ENCODE measurements at places on chromosomes 5 and 9.

- no peak for DNase-seq
These were observed 612.6 kb downstream of the EBF1 start for GRCh38 chr5:158487156-158487555.

- no peak for DNase-seq
These were observed 820.8 kb upstream of the EDIL3 start for GRCh38 chr5:85205430-85205829.

- no peak for DNase-seq
These were observed 618.4 kb downstream of the CDH9 start for GRCh38 chr5:26419987-26420386.

GRCh38 chr5:160311491-160312133, 752 bp downstream of the CCNJL start:
- no peak for DNase-seq

DNA sequence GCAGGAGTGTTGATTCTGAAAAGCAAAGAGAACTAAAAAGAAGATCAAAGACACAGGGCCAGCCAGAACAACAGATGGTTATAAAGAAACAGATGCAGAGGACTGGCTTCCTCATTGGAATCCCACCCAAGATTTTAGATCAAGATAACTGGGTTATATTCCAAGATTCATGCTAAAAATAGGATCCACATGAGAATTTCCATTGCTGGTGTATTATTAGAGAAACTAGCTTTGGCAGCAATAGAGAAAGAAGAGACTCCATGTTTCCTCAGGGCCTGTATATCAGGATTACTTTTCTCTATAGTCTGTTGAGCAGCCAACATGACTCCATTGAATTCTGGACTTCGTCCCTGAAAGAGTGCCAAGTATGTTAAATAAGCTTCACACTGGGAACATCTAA, 367.3 kb downstream of the TUSC1 start:
- no peak for DNase-seq

DNA sequence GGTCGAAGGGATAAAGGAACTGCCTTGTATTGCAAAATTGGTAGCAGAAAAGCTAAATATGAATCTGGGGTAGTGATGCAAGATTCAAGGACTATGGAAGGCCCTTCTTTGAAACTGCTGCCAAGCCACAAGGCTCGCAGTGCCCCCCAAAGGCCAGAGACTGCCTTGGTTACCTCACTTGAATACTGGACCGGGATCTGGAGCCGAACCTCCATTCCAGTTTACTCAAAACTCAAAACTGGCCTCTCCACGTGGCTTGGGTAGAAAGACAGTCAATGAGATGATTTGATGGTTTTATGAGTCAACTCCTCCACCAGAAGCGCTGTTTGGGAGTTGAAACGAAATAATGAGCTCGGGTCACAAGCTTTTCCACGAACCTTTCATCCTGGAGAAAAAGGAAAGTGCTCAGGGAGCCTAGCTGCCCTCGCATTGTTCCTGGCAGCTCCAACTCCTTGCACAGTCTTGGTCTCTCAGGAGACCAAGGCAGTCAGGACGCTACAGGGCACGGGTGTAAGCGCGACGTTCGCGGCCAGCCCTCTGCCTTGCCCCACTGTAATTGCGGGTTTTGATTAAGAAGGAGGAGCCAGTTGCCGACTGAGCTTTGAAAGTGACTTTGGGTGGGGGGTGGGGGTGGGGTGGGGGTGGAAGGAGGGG, 2.8 kb downstream of the ST8SIA4 start:
- DNase-seq = no peak

- no peak for DNase-seq
These were observed 1.2 kb upstream of the SQSTM1 start for GRCh38 chr5:179819296-179820126.

- no peak for DNase-seq
These were observed 152.1 kb downstream of the PCSK1 start for GRCh38 chr5:96280946-96281393.

GRCh38 chr9:108245901-108246300, 609.9 kb downstream of the ACTL7B start:
- DNase-seq = no peak

DNA sequence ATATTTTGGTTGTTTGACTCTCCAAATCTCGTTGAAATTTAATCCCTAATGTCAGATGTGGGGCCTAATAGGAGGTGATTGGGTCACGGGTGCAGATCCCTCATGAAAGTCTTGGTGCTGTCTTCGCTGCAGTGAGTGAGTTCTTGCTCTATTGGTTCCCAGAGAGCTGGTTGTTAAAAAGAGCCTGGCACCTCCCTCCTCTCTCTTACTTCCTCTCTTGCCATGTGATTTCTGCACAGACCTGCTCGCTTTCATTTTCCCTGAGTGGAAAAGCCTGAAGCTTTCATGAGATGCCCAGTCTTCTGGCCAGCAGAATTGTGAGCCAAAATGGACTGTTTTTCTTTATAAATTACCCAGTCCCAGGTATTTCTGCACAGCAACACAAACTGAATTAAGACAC, 221.6 kb downstream of the MAT2B start:
- no peak for DNase-seq

DNA sequence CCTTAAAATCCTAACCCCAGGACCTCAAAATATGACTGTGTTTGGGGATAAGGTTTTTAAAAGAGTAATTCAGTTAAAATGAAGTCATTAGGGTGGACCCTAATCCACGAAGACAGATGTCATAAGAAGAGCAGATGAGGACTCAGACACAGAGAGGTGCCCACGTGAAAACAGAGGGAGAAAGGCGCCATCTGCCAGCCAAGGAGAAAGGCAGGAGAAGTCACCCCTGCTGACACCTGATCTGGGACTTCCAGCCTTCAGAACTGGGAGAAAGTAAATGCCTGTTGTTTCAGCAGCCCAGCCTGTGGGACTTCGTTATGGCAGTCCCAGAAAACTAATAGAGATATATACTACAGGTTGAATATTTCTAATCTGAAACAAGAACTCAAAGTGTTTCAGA, 67.4 kb downstream of the ROR2 start:
- DNase-seq = no peak

DNA sequence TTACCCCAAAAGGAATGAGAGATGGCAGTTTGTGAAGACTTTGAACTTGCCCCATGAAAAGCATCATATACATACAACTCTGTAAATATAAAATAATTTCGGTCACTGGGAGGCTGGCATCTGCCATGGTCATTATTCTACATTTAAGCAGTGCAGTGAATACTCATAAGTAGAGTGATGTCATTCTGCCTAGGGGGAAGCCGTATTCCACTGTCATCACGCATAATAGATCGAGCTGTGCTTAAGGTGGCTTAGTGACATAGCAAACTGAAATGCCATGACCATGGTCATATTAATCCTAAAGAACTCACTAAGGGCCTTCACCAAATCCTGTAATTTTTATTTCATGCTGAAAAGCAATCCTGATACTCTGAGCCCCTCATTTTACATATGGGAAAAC, 42.4 kb upstream of the NR4A3 start:
- DNase-seq = no peak

- DNase-seq = no peak
These were observed 37.4 kb downstream of the ARHGEF37 start for GRCh38 chr5:149618581-149619248.

DNA sequence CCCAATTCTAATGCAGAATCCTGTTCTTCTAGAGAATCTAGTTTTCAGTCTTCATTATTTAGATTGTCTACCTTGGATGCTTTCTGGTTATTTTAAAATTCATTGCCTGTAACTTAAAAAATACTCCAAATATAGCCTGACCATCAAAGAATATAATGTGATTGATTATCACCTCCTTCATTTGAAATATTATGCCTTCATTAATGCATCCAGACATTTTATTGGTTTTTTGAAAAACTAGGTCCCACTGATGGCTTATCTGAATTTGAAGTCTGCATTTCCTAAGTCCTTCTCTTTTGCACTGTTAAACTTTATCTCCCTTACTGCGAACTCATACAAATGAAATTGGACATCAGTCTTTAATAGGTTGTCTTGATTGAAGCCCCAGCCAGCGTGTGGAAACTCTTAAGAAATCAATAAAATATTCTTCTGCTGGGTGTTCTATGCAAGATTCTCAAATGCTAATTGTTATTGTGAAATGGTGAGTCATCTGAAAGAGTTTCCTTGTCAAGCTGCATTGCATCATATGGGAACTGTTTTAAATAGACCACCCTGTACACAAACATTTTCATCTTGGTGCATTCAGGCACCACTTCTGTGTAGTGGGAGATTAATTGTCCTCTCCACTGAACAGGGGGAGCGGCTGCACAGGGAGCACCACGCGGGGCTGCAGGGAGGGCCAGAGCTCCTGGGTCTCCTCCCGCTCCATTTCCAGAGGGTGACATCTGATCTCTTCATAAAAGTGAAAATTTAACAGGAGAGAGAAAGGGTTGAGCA, 92.3 kb upstream of the FANCC start:
- DNase-seq = peak; percentile 86

GRCh38 chr5:31853398-31854135, 214.6 kb downstream of the PDZD2 start:
- no peak for DNase-seq

- DNase-seq = no peak
These were observed 61.2 kb downstream of the TMEM174 start for GRCh38 chr5:73234204-73234555.

DNA sequence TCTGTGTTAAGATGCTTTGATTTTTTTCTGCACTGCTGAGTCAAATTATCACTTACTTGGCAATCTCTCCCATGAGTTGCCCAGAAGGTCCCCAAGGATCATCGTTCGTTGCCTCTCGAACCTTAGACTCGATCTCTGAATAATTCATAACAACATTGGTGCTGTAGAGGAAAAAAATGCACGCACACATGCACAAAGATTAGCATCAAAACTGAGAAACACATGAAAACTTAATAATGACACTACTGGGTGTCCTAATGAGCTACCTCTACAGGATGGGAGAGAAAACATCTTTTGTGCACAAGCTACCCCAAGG, 41.6 kb downstream of the CLINT1 start:
- DNase-seq = no peak

- DNase-seq = no peak
These were observed 48.7 kb downstream of the COL5A1 start for GRCh38 chr9:134690301-134690751.

- no peak for DNase-seq
These were observed 215.6 kb downstream of the TLE1 start for GRCh38 chr9:81473708-81474107.

GRCh38 chr9:93268551-93269314, 84.8 kb downstream of the WNK2 start:
- no peak for DNase-seq

- DNase-seq = no peak
These were observed 495.9 kb downstream of the CSNK1G3 start for GRCh38 chr5:124007675-124008398.

DNA sequence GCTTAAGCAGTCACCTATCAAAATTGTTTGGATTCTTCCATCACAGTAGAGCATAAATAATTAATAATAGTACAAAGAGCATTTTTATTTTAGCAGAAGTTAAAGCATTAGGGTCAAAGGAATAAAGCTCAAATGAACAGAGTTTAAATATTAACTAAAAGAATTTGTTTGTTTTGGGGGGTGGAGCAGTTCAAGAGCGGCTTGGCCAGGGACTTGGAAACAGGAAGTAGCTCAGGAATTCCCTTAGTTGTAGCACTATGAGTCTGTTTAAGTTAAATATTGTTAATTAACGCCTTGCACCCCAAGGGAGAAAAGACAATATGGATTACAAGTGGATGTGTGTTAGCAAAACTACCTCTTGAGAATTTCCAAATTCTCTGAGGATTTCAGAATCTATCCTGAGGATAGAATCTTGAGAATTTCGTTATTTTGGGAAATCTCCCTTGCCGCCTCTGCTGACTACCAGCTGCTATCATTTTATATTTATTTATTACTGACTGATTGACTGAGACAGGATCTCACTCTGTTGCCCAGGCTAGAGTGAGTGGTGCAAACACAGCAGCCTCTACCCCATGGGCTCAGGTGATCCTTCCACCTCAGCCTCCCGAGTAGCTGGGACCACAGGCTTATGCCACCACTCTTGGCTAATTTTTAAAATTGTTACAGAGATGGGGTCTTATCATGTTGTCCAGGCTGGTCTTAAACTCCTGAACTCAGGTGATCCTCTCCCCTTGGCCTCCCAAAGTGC, 96.7 kb upstream of the CHD1 start:
- no peak for DNase-seq

DNA sequence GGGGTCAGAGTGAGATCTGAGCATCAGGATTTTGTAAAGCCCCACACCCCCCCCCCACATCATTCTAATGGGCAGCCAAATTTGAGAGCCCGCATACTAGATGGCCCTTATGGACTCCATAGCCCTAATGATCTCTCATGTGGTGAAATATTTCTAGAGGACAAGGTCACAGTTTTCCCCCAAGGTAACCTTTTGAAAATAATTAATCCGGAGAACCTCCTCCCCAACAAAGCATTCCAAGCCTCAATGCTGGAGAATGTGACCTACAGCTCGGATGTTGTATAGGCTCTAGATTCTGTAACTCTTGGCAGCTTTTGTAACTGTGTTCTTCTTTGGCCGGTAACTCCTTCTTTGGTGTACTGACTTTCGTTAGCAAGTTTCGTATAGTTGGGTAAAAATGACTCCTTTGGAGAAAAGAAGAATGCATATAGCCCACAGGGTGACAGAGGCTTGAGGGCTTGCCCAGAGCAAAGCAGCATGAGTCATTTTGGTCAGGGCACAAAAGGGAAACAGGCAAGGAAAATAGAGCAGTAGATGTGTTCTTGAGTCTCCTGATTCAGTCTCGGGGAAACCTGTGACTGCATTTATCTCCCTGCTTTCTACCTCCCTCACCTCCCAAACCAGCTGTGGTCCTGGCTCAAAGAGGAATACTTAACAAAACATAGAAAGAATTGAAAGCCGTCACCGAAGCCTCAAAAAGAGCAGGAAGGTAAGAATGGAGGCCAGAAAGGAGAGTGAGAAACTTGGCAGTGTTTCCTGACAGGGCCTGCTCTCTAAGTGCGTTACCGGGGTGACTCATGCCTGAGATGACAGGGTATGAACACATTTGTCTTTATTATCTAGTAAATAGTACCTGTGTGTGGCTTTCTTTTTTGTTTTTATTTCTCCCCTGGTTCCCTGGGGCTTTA, 6.6 kb upstream of the XPA start:
- no peak for DNase-seq

DNA sequence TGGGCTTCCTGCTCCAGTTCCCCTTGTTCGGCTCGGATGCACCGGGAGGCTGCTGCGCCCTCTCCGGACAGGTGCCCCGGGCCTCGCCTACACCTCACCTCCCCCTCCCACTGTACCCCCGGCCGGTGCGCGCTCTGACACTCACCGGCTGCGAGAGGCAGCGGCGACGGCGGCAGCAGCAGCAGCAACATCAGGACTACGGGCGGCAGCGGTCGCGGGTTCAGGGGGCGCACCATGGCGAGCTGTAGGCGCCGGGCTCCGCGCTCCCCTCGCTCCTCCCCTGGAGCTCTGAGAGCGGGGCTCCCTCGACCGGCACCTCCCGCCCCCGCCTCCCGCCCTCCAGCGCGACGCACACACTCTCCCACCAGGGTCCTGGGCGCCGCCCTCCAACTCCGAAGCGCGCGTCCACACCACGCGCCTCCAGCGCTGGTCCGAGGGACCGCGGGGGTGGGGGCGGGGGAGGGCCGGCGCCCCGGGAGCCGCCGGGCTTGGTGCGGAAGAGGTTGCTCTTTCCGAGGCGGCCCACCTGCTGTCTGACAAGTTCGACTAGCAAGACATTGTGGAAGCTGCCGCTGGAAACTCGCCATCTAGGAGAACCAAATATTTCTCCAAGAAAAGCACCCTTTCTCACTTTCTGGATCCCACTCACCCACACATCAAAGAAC, at the start of gene GFRA3:
Gene GFRA3 (minus strand): TSS at position 433 of the 665 bp plus-strand sequence. CDS start 197 bp downstream, at position 236.
- DNase-seq = no peak
